ENCODE measurements at places on chromosomes 3 and 15. TPM values are rescaled to one million over a fixed set of nuclear protein-coding genes. Genes with fewer than 3 reads are reported as not detected.

The GOLGA6L9 gene
- total RNA-seq = 1.7 TPM

The FOXB1 gene
- not detected for total RNA-seq

The DCLK3 gene
- 1.7 TPM for total RNA-seq

The SH3GL3 gene
- total RNA-seq = not detected

The KBTBD8 gene
- total RNA-seq = 3.2 TPM

The CACNA2D3 gene
- total RNA-seq = 10.2 TPM

The SLC28A2 gene
- not detected for total RNA-seq

The ATP13A5 gene
- total RNA-seq = not detected

The OXTR gene
- total RNA-seq = 0.11 TPM
